ENCODE measurements at places on chromosomes 7 and 10.

GRCh38 chr7:70590126-70590854 is 541.7 kb upstream of the GALNT17 start:
- DNase-seq = no peak

GRCh38 chr10:70497120-70497545 is 18.6 kb downstream of the PALD1 start:
- no peak for DNase-seq

GRCh38 chr7:20748853-20749252 is 37.8 kb downstream of the SP8 start:
- no peak for DNase-seq

GRCh38 chr7:47572094-47572445 is 9.8 kb downstream of the TNS3 start:
- no peak for DNase-seq

DNA sequence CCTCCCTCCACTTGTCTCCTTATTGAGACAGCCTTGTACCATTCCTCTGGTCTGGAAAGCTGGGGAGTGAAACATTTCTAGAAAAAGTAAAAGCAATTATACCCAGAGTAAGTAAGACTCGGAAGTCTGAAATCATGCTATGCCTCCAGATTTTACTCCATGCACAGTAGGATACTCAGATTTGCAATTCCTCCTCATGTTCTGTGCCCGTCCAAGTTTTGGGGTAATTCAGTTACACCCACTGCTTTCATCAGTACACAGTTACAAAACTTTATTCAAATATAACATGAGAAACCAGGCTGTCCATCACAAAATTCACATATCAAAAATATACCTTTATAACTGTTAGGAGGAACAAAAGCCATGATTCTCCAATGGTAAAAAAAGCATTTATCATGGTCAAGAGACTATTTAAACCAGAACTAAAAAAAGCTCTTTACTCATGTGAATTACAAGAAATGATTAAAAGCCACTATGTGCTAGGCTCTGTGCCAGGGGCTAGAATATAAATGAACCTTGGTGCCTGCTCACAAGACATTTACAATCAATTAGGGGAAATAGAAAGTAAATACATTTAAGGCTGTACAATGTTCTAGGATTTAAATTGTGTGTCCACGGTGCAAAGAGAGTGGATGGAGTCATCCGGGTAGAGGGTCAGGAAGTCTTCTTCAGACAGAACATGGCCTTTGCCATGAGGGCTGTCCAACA is 320.2 kb downstream of the ELMO1 start:
- DNase-seq = no peak

- no peak for DNase-seq
These were observed 36.5 kb upstream of the EEPD1 start for GRCh38 chr7:36116347-36117202.

DNA sequence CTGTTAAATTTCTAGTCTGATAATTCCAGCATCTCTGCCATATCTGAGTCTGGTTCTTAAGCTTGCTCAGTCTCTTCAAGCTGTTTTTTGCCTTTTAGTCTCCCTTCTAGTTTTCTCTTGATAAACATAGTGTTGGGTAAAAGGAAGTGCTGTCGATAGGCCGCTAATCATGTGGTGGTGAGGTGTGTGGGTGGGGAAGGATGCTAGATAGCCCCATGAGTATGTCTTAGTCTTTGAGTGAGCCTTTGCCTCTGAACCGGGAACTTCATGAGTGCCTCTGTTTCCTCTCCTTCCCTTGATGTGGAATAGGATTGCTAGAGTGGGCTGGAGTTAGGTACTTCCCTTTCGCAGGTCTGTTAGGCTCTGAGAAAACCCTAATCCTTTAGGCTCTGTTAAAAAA is 441.8 kb downstream of the INHBA start:
- DNase-seq = no peak

DNA sequence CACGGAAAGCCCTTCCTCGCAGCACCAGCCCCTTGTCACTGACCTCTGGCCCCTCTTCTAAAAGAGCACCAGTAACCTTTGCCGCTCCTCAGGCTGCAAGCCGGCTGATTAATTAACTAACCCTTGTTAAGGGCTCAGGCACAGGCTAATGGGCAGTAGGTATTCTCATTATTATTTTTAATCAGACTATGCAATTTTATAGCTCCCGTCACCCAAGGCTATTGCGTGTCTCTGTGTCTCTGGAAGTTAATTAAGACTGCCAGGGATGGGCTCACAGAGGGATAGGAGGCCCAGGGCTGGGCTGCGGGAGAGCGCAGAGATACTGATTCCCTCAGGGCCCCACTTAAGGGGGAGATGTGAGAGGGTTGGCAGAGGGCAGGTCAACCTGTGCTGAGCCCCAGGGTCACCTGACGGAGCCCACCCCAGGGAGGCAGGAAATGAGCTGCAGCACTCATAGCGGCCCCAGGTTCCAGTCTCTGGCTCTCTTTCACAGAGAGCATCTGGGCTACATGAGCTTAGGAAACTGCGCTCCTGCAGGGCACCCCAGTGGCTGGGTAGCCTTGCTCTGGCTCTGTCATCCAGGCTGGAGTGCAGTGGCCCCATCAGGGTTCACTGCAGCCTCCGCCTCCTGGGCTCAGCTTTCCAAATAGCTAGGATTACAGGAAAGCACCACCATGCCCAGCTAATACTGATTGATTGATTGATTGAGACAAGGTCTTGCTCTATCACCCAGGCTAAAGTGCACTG is 92.2 kb upstream of the LRRC4 start:
- no peak for DNase-seq

GRCh38 chr10:80545258-80545881 is 7.7 kb downstream of the SH2D4B start:
- DNase-seq = no peak

DNA sequence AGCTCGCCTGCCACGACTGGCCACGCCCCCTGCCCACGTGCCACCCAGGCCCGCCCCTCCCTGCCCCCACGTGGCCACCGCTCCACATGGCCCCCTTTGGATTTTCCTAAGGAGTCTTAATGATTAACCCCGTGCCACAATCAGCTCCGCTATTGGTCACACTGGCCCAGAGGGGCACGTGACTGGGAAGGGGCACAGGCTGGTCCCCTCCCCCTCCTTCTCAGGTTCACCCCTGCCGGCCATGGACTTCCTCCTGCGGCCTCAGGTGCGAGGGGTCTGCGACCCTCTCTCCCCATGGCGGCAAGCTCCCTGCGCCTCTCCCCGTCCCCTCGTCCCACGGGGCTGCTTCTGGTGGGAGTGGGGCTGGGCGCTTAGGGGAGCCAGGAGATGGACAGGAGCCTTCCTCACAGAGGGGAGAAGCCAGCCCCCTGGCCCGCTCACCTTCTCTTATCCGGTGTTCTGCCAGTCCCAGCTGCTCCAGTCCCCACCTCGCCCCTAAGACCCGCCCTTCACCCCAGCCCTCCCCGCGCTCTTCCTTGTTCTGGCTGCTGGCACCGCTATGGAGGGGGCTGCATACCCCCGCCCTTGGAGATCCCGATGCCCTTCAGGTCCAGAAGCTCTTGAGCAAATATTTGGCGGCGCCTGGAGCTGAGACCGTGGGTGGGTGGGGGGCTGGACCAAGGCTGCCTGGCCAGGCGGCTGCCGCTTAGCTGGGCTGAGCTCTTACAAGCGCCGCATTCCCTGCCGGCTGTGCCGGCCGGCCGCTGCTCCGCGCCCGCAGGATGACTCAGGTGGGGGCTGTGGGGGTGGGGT is 3.2 kb downstream of the SLC4A2 start:
- no peak for DNase-seq

- DNase-seq = no peak
These were observed 258.8 kb downstream of the PHF14 start for GRCh38 chr7:11232462-11232861.

DNA sequence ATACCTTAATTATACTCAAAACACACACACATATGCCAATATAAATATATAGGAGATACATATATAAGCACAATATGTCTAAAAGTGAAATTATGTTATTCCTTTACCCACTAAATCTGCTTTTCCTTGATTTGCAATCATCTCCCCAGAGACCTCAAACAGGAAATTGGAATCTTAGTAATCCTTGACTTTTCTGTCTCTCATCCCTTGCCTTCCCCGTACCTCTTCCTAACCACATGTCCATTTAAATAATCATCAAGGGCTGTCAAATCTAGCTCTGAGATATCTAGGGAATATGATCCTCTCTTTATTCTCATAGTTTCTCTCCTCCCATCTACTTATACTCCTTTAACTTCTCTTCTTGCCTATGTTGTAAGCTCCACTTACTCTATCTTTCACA is 336.6 kb downstream of the HGF start:
- no peak for DNase-seq

GRCh38 chr7:91247500-91247899 is 16.7 kb upstream of the FZD1 start:
- DNase-seq = no peak

DNA sequence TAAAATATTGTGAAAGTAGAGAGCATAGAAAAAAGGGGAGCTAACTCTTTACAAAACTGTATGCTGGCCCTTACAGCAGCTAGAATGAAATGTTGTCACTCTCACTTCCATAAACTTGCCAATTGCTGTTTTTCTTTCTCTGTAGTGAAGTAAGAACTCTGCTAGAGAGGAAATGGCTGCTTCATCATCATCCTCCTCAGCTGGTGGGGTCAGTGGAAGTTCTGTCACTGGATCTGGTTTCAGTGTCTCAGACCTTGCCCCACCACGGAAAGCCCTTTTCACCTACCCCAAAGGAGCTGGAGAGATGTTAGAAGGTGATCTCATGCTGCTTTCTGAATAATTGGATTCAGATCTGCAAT is 7.6 kb upstream of the ASCC1 start:
- no peak for DNase-seq

DNA sequence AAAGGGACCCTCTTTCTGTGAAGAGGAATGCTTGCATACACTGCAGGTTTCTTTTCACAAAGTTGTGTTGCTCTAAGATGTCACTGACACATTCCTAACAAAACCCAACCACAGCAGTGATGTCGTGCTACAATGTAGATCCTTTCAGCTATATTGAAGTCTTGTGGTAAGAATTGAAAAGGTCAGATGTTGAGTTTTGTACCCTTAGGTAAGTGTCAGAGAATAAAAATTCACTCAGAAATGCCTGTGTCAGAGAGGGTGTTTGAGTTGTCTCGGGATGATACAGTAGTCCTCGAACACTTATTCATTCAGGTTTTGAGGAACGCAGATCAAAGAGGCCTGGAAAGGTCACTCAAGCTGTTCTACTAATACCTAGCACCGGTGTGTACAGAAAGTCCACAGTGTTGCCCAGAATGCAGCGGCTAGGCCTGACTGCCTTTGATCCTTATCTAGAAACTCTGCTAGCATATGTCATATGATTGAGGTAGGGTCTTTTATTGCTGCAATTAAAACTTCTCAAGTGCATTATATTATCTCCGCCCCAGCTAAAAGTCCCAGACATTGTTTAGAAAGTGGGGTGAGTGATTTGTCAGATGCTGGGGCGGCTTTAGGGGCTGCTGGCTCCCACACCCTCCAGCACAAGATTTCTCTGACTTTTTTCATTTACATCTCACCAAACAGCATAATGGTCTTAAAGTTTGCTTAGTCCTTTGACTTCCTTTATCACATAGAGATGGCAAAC is 26.0 kb downstream of the RNF32 start:
- DNase-seq = no peak

GRCh38 chr10:58806323-58806722 is 293.7 kb downstream of the BICC1 start:
- no peak for DNase-seq

DNA sequence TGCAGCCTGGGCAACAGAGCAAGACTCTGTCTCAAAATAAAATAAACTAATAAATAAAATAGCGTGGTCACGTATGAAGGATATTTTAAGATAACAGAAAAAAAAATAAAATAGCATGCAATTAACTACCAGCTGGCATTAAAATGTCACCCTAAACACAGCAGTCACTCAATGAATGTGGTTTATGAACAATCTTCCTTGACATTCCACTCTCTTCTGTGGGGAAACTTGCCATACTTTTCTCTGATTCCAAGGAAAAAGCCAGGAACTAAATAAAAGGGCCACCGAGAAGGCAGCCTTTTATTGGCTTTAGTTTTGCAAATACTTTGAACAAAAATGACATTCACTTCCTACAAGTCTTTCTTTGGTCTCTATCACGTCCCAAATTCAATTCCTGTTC is 266.6 kb downstream of the PARD3 start:
- DNase-seq = no peak

- DNase-seq = no peak
These were observed 16.4 kb downstream of the ITPRIP start for GRCh38 chr10:104321725-104322415.

GRCh38 chr7:82188636-82189035 is 254.9 kb downstream of the CACNA2D1 start:
- no peak for DNase-seq

DNA sequence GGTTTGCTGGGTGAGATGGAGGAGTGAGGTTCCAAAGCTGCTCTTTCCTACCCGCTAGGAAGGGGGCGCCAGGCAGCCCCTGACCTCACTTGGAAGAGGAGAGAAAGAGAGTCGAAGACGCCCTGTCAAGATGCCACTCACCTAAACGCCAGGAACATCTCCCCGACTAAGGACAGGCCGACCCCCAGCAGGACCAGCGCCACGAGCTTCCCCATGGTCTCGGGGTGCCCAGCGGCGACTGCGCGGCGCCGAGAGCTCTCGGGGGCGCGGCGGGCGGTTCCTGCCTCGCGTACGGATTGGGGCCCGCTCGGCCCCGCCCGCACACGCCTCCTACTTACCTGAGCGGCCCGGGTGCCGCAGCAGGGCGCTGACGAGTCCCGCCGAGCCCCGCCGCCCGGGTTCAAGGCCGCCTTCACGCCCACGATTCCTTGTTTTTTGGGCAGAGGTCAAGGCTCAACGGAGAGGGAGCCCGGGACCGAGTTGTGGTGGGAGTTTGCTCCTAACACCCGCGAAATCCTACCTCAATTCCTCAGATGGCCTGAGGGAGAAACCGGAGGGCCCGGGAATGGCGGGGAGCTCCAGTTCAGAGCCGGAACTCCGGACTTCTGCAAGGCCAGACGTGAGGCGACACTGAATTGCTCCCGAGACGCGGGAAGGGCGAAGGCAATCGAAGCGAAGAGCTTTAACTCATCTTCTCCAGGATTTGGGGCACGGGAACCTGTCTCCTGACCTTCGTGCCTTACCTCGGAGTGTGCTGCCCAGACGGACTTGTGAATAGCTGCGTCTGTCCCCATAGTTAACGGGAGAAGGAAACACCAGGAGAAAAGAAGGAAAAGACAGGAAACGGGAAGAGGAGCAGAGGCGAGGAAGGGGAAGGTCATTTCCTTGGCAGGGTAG is at the start of gene PON3:
Gene PON3 (minus strand): TSS at position 240 of the 897 bp plus-strand sequence. CDS start 25 bp downstream, at position 215.
- DNase-seq = no peak

DNA sequence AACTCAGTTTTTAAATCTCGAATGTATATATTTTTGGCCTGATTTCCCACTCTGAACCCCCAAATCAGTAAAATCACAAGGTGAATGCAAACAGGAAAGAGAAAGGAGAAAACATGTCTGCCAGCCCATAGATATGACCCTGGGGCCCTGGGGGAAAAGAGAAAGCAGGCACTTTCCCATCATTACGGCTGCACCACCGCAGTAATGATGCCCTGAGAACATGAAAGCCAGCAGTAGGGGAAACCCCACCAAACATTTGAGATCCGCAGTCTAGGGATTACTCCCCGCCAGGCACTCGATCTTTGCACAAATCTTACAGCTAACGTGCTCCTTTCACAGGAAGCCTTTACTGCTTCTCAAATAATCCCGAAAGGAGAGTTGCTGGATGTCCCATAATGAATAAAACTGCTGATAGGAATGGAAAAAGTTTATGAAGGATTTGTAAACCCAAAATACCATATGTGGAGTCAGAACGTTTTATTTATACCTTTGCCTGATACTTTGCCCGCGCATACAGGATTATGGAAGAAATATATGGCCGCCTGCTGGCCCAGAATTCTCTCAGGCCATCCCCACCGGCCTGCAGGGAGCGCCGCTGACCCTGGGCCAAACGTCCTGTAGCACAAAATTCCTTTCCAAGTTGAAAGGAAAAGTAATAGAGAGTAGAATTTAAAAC is 180.0 kb upstream of the INHBA start:
- no peak for DNase-seq

GRCh38 chr7:121019018-121019417 is 30.5 kb downstream of the CPED1 start:
- no peak for DNase-seq
